Lung (tissue), 17 donors: ENCODE measurements at places on chromosomes 2 and 18. TPM values are rescaled to one million over a fixed set of nuclear protein-coding genes. Genes with fewer than 3 reads are reported as not detected.

DNA sequence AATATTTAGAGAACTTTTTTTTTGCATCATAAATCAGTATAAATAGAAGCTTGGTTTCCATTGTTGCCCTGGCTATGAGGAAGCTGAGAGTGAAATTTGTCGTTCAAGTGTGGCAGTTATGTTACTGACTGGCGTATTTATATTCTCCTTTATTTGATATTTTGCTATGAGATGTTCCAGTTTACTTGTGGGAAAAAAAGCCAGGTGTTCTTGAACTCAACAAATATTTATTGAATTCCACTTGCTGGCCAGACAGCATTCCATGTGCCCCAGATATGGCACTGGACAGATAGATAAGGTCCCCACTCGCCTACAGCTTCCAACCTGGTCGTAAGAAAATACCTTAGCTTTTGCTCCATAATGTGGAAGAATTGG lies 44.7 kb downstream of the NEDD4L start:
- peak; percentile 28 for DNase-seq

The PDE11A gene
- polyA plus RNA-seq, result not detected

The TRIM43B gene
- not detected for polyA plus RNA-seq

DNA sequence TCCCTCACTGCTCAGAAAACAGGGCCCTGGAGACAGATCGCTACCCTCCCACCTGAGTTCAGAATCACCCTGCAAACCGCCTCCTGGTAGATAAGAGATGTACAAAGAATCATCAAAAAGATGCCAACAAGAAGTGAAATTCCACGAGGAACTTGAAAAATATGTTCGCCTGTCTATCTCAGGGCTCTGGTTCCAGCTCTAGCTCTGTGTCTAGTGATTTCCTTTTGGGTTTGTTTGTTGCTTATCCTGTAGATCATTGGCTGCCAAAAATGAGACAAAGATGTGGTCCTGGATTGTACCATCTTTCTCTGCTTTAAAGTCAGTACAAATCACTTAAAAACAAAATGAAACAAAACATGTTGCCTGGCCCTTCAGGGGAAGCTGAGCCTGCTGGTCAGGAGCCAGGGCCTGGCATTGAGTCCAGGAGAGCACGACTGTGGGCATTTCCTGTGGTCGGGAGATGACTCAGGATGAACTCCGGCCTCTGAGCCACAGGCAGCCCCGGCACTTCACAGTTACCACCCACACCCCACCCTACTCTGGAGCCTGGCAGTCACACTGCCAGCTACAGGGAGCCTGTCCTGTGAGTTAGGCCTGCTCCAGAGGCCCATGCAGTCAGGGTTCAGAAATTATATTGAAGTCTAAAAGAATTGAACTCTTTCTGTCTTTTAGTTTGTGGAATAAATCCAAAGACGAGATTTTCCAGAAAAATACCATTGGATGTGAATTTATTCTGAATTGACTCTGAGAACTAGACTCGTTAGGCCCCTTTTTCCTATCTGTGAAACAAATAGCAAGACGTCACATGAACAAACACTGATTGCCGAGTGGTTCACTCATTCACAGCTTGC lies 8.0 kb upstream of the ITGB6 start:
- no peak for DNase-seq

The RGPD6 gene
- 6.2 TPM for polyA plus RNA-seq

DNA sequence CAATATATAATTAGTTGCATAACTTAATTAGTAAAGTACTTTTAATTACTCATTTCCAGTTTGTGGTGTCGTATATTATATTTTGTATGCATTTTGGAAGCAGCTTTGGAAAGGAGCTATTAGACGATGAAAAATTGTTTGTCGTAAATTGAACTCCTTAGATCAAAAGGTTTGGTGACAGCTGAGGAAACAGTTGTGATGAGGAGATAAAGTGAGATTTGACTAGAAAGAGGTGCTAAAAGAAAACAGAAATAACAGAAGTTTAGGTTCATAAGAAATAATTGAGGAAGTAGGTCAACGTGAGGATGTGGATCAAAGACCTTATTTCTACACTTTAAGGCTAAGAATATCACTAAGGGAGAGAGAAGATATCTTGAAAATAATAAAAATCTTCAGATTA lies 141.9 kb upstream of the NETO1 start:
- no peak for DNase-seq

GRCh38 chr2:21591926-21592325 lies 468.2 kb downstream of the TDRD15 start:
- DNase-seq, result peak; percentile 22
